M059J (cell line): ENCODE measurements at places on chromosomes 2 and 18. TPM values are rescaled to one million over a fixed set of nuclear protein-coding genes. Genes with fewer than 3 reads are reported as not detected.

DNA sequence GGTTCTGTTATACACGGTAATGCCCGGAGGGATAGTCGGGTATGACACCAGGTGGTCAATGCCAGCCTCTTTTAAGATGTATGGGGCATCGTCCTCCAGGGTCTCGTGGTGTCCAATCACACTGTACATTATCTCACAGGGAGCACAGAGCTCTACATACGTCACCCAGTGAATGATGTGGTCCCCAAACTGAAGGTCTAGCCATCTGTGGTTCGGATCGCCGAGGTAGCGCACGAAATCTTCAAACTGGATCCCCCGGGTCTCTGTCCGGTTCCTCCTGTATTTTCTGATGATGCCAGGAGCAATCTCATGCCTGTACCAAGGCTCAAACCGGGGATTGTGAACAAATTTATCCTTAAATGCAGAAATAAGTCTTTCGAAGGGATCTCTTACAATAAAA lies 24.1 kb downstream of the CHST10 start:
- DNase-seq, result no peak

DNA sequence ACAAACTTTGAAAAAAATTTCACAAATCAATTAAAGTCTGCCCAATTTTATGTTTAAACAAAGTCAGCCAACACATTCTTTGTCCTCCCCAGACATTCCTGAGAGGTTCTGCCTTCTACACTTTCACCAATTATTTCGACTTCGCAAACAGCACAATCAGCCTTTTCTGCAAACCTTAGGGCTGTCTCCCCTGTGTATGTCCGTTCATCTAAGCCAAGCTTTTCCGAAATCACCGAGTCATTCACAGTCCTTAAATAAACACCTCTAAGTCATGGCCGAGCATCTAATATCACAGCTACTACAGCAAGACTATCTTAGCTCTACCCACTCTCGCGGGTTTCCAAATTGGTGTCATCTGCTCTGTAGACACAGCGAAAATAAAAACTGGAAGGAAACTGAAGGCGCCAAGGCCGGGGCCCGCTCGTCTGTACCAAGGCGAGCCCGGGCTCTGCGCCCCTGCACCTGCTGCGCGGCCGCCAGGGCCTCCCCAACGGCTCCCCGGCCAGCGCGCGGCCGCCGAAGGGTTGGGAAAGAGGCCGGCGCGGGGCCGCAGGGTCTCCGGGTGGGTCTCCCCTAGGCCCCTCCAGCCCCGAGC lies 730 bp downstream of the ODC1 start:
- DNase-seq, result peak; percentile 40

FAM228A gene
- total RNA-seq, result not detected in 2 replicates

DNA sequence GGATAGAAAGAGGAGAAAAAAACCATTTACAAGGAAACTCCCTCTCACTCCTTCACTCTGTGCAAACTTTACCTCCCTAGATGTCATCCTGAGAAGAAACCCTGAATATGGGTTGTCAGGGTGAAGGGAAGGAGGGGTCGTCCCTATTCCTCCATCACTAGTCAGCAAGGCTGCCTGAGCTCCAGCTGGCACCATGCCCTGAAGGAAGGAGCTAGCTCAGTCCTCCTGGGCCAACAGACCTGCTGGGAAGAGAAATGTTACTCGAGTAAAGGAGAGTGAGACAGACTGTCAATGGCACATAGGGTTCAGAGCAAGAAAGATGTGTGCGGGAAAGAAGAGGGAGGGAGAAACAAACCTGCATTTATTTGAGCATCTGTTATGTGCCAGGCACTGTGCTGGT lies 18.3 kb upstream of the EPAS1 start:
- DNase-seq, result no peak

DNA sequence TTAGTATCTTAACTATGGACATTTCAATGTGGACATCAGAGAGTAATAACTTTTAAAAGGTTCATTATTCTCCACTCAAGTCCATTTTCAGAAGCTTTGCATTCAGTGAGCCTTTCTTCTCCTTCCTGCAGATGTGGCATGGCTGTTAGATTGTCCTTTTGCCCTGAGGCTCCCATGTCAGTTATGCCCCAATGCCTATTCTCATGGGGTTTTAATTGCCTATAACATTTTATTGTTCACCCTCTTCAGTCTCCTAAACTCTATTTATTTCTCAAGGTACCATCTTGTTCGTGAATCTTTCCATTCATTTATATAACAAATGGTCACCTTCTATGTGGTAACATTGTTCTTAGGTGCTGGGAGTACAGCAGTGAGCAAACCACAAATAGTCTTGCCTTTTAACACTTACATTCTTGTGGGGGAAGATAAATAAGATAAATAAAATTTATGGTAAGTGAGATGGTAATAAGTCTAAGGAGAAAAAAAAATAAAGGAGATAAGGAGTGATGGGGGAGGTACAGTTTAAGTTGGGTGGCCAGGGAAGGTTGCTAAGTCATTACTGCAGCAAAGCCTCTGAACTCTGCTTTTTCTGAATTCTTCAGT lies 277.9 kb upstream of the SIX3 start:
- peak; percentile 3 for DNase-seq

MARCO gene
- total RNA-seq, result not detected in 2 replicates

DNA sequence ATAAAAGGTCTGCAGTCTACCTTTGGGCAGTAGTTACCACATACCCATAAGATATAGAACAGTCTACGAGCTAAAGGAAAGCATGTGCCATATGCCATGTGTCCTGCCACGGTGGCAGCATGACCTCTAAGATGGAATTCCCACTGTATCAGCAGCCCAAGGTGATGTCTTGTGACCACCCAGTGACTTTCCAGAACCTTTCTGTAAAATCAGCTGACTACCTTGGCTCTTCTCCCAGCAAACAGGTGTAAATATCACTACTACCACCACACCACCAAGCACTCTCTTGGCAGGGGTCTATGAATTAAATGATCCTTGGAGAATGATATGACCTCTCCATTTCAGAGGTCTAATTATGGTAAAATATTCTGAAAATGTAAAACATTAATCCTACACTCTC lies 99.6 kb downstream of the METTL8 start:
- DNase-seq, result no peak

CCT4 gene
- 194 and 248 TPM in 2 replicates for total RNA-seq

ARHGEF4 gene
- total RNA-seq, result 0.10 TPM in 1 of 2 replicates, not detected in the other

DNA sequence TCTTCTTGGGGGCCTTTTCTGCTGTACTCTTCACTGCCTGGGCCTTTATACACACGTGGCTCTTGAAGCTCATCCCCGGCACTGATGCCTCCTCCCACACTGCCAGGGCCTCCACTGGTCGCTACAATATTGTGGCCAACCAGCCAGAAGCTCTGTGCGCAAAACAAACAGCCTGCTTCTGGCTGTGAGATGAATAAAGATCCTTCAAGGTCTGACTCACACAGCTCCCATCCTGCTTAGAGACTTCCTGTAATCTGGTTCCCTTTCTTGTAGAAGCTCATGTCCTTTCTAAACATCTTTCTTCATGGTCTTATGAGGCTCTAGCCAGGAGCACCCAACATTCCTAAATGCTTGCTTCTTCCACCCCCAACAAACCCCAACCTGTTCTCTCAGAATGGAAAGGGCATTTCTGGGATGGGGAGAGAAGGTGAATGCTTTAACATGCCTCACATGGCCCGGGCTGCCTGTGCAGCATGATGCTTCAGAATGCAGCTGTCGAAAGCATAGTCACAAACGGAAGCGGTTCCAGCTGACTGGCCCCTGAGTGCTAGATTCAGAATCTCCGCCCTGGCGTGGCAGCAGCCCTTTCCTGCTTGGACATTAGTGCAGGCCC lies 24.6 kb downstream of the NRP2 start:
- DNase-seq, result peak; percentile 93

GRCh38 chr2:99380376-99381010 lies 43.3 kb downstream of the EIF5B start:
- no peak for DNase-seq

PGAP1 gene
- total RNA-seq, result 2.2 and 3.1 TPM in 2 replicates

CNDP1 gene
- total RNA-seq, result not detected in 2 replicates

- DNase-seq, result no peak
These were observed 121.8 kb downstream of the CERS6 start for GRCh38 chr2:168577885-168578284.

DNA sequence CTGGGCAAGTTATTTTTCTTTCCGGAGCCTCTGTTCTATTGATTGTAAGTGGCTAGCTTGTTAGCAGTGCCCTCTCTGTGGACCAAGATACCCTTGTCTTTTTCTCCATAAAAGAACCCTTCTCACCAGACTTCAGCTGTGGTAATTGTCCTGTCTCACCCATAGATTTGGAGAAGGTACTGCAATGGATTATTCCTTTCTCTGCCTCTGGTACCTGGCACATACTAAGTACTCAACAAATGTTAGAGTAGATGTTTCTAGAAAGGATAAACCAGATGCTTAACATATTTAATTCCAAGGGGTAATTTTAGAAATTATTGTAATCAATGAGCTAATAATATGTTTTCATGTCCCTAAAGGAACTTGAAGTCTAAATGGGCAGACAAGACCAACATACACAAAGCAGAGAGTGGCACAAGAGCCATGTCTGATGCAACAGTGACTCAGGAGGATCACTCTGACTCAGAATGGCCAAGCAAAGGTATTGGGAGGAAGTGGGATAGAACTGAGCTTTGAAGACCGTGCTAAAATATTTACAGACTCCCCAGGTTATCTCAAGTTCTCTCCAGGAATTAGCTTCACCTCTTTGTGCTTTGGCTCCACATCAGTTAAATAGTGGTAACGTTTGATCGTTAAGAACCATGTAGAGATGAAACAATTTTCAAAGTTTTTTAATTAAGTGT lies 129.7 kb upstream of the OSR1 start:
- peak; percentile 83 for DNase-seq

GRCh38 chr18:24014986-24015638 lies 558 bp downstream of the TTC39C start:
- peak; percentile 70 for DNase-seq

LHCGR gene
- total RNA-seq, result not detected in 2 replicates

ABCG8 gene
- not detected in 2 replicates for total RNA-seq

DNA sequence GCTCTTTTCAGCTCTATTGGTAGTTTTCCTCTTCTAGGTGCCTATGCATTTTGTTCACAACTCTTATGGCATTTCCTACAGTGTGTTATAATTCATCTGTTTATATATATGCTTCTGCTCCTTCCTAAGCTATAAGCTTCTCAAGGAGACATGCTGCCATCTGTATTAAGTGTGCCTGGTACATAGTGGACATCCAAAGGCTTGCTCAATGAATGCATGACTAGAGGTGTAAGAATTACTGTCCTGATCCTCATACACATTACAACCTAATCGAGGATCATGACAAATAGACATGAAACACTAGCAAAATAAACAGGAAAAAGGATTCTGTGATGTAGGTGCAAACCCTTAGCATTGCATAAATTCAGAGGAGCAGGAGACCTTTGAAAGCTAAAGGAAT lies 50.2 kb downstream of the CDC42EP3 start:
- DNase-seq, result no peak

ADCY3 gene
- 18.1 and 22.0 TPM in 2 replicates for total RNA-seq

DNA sequence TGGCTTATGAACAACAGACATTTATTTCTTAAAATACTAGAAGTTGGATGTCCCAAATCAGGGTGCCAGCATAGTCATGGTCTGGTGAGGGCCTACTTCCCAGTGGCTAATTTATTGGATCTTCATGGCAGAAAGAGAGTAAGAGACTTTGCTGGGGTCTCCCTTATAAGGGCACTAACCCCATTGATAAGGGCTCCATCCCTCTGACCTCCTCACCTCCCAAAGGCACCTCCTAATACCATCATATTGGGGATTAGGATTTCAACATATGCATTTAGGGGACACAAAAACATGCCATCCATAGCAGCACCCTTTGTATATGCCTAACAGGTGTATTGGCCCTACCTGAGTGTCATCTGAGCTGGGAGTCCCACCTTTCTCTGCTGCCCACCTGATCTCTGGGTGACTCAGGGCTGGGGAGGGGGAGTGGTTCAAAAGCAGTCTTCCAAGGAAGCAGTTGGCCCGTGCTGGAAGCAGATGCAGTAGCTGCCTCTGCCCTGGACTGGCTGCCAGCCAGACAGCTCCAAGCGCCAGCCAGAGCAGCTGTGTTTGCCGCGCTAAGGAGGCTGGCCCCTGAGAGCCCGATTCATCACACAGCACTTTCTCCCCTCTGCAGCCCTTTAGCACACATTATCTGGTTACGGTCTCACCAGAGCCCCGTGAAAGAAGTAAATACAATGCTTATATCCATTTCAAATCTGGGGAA lies 84.6 kb downstream of the SMAD7 start:
- DNase-seq, result peak; percentile 58

- DNase-seq, result no peak
These were observed 156.4 kb upstream of the GALNT13 start for GRCh38 chr2:153715218-153715850.
